NCI-H2227 treated with DMSO at 0.1 percent for 48 hours (cell line): ENCODE measurements at places on chromosomes 7 and 10.

DNA sequence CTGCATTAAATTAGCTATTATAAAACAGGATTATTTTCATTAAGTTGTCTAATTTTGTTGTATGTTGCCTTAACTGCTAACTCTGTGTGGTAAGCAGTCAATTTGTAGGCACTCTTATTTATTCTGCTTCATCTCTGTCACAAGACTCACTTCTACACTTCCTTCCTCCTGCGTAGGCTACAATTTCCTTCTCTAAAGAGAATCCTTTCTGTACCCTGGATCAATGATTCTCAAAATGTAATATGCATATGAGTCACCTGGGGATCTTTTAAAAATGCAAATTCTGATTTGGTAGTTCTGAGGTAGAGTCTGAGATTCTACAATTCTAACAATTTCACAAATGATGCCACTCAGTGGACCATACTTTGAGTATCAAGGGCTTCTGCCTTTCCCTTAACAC lies 4.4 kb upstream of the UBE2D1 start:
- no peak for DNase-seq

- no peak for DNase-seq
These were observed 3.4 kb downstream of the KCNH2 start for GRCh38 chr7:150974468-150975391.

GRCh38 chr7:110307776-110308175 lies 783.2 kb upstream of the LRRN3 start:
- DNase-seq: no peak

DNA sequence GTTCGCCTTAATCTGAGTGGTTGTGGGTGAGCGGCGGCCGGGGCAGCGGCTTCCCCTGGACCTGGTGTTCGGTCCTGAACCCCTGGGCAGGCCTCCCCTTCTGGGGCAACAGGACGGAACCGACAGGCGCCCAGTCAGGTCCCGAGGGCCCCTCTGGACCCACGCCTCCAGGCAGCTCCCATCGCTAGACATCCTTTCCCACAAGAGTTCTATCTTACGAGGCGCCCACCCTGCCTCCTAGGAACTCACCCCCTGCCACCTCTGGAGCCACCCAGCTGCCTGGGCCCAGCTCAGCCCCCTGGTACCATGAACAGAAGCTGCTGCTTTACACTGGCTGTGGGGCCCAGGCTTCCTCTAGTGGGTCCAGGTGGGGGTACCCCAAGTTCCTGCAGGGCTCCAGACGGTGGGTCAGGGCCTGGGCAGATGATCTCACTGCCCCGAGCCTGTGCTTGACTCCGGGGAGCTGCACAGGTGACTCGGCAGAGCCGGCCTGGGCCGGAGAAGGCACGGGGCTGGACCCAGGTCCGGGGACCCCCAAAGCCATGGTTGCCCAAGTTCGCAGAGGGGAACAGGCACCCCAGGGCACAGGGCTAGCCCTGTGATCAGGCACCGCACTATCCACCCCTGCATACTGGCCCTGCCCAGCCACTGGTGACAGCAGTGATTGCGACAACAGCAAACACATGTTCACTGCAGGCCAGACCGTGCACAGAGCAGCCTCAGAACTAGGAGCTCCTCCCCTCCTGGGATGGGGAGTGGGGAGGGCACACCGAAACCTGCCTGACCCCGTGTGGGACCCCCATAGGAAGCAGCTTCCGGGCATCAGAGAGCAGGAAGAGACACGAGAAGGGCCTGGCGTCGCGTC lies 180.3 kb downstream of the ELFN1 start:
- no peak for DNase-seq

GRCh38 chr7:12032146-12032545 lies 178.9 kb upstream of the TMEM106B start:
- no peak for DNase-seq

DNA sequence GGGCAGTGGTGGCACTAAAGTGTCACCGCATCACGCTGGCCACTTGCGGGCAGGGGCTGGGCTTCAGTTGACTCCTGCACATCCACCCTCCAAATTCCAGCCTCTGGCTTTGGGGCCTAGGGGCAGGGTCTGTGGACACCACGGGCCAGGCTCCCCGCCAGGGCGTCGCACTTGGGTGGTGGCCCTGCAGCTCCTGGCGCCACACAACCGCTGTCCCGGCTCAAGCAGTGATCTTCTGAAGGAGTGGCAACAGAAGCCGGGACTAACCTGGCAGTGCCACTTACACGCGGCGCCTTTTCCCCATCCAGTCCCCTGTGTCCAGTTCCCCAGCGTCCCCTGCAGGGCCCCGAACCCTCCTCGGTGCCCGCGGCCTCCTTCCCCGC lies 134.3 kb upstream of the ZNF92 start:
- DNase-seq: no peak

- no peak for DNase-seq
These were observed 174.0 kb upstream of the PFKP start for GRCh38 chr10:2893158-2893845.
